ENCODE measurements at places on chromosomes 5 and 9.

DNA sequence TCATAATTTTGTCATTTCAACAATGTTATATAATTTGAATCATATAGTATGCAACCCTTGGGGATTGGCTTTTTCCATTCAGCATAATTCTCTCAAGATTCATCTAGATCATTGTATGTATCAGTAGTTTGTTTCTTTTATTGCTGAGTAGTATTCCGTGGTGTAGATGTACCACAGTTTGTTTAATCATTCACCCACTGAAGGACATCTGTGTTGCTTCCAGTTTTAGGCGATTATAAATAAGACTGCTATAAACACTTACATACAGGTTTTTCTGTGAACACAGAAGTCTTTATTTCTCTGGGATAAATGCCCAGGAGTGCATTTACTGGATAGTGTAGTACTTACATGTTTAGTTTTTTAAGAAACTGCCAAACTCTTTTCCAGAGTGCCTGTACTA lies 374.1 kb downstream of the DEPDC1B start:
- no peak for DNase-seq

DNA sequence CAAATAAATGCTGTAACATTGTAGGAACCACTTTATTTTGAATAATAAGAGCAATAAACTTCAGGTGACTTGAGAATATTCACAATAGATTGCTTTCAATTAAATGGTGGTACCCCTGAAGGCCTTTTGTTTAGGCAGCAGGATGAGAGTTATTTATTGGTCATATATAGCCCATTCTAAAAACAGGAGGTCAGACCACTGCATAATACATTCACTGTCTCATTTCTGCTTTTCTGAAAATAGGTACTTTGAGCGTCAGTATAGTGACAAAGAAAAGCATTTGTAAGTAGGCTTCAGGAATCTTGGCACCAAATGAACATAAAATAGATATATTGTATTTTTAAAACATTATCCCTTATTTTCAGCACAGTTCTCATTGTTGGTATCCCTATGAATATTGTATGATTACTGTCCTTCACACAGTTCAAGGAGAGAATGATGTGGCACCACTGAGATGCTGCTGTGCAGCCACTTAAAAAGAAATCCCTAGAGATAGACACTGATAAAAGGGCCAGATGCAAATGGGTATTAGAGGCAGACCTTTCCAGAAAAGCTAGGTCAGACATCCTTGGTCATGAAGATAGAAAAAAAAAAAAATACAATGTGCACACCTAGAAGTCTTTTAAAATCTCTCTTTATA lies 381.8 kb upstream of the ST8SIA4 start:
- DNase-seq, result no peak

DNA sequence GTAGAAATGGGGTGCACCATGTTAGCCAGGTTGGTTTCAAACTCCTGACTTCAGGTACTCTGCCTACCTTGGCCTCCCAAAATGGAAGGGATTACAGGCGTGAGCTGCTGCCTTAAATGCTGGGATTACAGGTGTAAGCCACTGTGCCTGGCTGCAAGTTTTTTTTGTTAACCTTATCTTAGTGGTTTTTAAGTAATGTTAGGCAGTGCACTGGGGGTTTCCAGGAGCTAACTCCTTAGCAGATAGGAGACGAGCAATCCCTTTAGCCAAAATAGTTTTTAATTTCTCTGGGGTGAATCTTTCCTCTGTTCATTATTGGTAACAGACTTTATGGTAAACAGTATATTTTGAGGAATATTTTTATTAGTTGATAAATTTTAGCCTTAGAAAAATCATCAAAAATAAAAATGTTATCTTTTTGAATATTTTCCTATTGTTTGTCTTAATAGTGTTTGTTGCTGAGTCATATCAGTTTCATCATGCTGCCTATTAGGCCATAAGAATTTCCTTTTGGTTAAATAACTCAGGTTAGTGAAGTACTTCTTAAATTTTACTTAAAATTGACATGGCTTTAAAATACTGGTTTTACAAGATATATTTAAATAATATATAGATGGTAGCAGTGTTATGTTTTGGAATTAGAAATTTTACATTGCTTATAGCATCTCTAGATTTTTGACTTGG lies 37.9 kb downstream of the LMNB1 start:
- DNase-seq, result no peak

DNA sequence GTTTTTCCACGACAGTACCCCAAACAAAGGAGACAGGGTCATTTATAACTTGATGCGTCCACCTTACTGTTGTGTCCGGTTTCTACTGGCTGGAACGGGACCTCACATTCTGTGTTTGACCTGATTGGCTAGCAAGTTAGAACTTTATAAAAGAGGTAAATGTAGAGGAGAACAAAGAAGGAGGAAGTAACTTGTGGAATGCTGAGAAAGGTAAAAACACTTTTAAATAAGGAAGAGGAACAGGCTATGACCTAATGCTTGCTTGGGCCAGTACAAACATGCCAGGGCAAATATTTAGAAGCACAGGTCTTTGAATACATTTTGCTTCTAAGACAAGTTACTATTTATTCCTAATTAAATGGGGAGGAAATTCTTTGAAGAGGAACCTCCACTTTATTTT lies 251.6 kb downstream of the KIAA0825 start:
- no peak for DNase-seq

Data from HT-29 (cell line).